ENCODE measurements at places on chromosomes 2 and 18.

GRCh38 chr2:143513081-143513480 is 383.9 kb downstream of the ARHGAP15 start:
- no peak for DNase-seq

- DNase-seq: no peak
Measured at GRCh38 chr2:207561386-207562080, 31.8 kb downstream of the CREB1 start.

DNA sequence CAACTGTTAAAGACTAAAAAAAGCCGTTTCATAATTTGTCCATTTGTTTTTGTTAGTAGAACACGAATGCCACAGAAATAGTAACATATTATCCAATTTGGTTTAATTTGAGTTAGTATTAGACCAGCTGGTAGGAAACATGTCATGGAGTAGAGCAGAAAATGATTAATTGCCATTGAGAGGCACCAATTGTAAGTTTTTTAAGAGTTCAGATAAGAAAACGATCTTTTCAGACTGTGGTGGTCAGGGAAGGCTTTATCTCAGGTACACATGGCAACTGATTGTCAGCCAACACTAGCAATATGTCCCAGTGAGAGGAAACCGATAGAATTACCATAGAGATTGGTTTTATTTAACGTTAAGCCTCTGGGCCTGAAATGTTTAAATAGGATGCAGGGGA is 438.2 kb upstream of the MAP2 start:
- no peak for DNase-seq

- DNase-seq: no peak
Measured at GRCh38 chr18:61651145-61651879, 241.5 kb downstream of the RNF152 start.

DNA sequence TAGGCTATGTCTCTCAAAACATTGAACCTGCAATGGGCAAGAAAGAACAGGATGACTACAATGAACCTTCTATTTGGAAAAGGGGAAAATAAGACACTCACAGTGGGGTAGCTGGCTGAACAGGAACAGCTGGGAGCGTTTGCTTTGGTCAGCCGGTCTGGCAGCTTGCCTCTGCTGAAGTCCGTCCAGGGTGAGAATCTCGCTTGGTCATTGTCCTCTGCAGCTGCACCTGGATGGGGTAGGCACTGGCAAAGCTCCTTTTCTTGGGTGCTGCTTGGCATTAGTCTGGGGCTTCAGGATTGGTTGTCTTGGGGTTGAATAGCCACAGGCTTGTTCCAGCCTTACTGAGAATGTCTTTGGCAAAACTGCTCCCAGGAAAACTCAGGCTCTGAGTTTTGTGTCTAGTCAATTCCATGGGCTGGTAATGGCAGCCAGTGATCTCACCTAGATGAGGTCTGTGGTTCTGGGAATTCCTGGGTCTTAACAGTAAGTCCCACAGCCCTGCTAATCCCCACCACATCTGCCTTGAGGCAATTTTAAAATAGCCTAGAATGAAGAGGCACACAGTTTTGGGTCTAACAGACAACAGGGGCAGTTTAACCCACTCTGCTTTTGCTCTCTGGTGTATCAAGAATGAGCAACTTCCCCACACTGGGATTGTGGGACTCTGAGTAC is 13.4 kb downstream of the NEDD4L start:
- peak; percentile 87 for DNase-seq

DNA sequence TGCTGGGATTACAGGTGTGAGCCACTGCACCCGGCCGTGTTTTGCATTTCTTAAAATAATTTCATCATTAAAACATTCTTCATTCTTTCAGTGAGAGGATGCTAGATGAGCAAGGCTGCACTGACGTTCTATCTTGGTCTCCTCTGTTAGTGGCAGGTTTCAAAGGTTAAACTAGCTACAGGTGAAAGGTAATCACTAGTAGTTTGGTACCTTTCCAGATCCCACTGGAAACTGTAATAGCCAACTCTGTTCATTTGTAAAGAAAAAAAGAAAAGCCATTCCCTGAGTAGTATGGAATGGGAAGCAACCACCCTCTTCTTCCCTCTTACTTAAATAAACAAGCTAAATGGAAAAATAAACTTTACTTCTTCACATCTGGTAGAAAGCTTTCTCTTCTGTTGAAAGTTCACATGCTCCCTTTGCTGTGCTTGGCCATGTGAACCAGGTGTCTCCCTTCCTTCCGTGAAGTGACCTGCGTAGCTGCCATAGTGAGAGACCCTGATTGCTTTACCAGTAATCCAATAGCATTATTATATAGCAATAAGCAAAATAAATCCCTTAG is 94.0 kb downstream of the GREB1L start:
- no peak for DNase-seq

GRCh38 chr2:17190527-17190926 is 327.7 kb downstream of the RAD51AP2 start:
- no peak for DNase-seq

GRCh38 chr2:974502-974901 is 23.9 kb downstream of the SNTG2 start:
- DNase-seq: no peak

GRCh38 chr2:30422444-30423040 is 24.5 kb upstream of the LCLAT1 start:
- DNase-seq: no peak

DNA sequence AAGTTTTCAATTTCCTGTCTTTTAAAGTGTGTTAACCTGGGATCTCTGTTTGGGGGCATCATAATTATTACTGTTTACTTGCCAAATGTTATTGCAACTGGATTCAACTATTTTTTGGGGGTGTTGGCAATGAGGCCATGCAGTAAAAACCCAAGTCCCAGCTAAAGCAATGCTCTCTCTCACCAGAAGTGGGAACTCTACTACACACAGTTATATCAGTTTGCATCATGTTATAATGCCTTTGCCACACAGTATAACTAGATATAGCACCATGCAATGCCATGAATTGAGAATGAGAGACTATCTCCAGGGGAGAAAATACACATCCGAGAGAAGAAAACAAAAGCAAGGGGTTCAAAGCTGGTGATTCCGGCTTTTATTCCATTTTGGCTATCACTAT is 79.0 kb downstream of the GCA start:
- DNase-seq: no peak

- DNase-seq: no peak
Measured at GRCh38 chr2:74536166-74536950, 6.6 kb downstream of the HTRA2 start.

GRCh38 chr18:58407263-58407648 is 221.6 kb downstream of the ALPK2 start:
- DNase-seq: no peak

DNA sequence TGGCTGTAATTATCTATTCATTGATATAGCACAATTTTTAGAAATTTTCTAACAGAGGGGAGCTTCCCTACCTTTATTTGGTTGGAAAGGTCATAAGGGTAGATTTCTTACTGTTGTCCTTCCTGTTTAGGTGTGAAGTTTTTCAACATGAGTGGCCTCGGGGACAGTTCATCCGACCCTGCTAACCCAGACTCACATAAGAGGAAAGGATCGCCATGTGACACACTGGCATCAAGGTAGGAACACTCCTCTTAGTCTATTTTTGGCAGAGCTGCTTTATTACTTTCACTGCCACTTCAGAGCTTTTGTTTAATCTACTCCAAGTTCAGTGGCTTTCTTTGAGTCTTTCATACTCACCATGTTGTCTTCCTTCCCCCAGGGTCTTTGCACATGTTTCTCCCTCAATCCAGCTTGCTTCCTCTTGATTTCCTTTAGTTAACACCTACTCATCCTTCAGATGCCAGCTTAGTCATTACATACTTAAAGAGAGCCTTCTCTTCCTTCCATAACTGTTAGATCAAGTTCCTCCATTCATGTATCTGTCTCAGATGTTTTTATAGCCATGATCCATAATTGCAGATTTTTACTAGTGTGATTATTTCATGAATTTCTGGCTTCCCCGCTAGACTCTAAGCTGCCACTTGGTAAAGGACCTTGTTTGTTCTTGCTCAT is 134.5 kb downstream of the PTRHD1 start:
- DNase-seq: no peak

DNA sequence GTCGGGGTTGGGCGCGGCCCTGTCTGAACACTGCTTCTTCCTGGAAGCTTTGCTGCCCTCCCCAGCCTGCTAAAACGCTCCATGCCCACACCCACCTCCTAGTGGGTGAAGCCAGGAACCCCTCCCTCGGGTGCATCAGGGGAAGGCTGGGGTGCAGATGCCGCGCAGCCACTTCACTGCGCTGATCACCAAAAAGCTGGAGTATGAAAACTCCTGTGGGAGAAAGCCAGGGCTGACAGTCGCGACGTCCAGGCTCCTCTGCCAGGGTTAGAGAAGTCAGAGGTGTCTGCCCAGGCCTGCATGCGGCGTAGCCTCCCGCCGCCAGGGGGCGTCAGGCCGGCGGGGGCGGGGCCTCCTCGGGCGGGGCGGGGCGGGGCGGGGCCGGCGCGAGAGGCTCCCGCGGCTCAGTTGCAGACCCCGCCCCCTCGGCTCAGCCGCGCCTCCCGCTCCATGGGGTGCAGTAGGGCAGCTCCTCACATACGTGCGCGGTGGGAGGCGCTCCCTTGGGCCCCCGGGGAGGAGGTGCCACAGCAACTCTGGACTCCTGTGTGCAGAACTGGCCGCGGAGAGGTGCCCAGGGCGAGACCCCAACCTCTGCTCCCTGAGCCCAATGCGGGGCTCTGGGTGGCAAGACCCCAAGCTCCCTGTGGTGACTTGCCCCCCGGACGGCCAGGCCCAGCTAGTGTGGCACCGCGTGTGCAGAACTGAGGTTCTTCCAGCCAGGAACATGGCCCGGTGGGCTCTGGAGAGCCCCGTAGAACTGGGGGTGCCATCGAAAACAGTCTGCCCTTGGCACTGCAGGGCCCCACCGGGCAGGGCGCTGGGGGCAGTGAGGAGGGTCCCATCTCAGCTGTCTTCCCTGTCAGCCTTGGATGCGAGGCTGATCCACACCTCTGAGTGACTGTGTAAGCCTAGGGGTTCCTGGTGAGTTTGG is 1.8 kb upstream of the RNPEPL1 start:
- no peak for DNase-seq

DNA sequence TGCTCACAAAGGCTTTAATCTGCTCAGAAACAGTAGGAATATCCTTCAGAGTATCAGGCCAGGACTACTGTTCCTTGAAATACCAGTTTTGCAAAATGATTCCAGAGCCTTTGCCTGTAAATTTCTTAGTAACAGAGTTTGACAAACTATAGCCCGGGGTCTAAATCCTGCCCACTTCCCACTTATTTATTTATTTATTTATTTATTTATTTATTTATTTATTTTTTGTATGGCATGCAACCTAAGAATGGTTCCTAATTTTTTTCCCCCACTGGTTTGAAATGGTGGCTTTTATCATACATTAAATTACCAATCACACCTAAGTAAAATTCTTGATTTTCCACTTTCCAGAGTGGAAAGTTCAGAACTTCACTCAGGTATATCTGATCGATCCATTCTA is 45.6 kb downstream of the KCNG3 start:
- DNase-seq: no peak

GRCh38 chr18:28281400-28281799 is 104.5 kb upstream of the CDH2 start:
- no peak for DNase-seq

- no peak for DNase-seq
Measured at GRCh38 chr2:220090050-220090449, 462.6 kb downstream of the SLC4A3 start.

DNA sequence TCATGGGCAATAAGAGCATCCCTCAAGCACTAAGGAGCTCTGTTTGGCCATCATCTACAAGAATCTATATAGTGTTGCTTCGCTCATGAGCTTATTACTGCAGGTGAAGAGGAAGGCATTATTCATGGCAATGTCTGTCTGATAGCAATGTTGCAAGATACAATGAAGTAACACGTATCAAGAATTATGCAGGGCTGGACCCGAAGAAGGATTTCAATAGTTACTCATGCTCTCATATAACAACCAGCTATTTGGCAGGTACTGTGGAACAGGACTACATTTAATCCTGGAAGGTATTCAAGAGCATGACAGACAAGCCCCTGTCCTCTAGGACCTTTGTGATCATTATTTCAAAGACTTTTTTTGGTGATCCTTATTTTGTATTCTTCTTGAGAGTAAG is 109.6 kb downstream of the LAMA3 start:
- no peak for DNase-seq

- DNase-seq: peak; percentile 5
Measured at GRCh38 chr2:127607399-127607908, 38.5 kb upstream of the GPR17 start.

DNA sequence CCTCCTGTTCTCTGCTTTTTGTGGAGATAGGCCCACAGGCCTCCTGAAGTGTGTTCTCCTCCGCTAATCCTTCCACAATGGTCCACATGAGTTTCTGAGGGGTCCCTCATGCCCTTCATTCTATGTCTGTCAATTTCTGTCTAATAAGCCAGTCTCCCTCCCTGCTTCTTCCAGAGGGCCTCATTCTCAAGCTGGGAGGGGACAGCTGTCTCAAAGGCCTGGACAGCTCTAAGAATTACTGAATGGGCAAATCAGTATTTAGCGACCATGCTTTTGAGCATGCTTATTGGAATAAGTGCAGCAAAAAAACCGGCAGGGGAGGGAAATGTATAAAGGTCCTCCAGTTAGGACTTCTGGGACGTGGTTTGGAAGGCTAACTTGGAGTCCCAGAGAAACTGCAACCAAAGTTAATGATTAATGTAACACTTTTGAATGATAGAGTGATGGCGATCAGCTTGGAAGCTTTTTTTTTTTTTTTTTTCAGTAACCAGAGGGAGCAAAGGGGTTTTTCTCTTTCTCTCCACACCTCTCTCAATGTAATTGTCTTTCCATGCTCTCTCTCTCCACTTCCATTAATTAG is 890.7 kb upstream of the POU3F3 start:
- DNase-seq: no peak

DNA sequence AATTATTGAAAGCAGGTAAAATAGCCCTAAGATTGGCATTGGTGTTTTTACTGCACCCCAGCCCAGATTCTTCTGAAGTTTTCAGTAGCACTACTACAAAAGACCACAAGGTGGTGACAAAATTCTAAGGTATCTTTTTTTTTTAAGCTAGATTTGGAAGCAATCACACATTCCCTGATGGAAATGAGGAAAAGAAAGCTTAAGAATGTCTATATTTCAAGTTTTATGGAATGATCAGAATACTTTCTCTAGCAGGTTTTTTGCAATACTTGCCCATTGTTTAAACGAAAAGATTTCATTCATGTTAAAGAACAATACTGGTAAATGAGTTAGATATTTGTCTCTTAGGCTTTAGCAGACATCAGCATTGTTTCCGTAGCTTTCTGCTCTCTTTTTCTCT is 32.1 kb upstream of the ZNF638 start:
- no peak for DNase-seq

- no peak for DNase-seq
Measured at GRCh38 chr2:156673981-156674380, 237.8 kb downstream of the GPD2 start.

- DNase-seq: no peak
Measured at GRCh38 chr2:67321588-67321903, 75.6 kb upstream of the ETAA1 start.

DNA sequence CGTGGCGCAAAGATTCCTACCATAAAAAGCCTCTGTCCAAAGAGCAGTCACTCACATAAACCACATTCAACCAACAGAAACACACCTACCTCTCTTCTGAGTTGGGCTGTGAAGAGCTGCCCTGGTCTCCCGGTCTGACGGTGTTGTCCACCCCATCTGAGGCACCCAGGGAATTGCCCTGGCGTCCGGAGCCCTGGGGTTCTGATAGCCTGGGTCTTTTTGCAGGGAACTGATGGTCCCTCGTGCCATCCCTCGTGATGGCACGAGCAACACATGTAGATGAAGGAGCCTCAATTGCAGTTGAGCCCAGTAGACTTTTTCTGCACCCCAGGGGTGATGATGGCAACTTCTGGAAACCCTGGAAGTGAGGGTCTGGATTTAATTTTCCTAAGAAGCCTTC is 13.8 kb downstream of the HJURP start:
- no peak for DNase-seq
